ENCODE measurements at places on chromosomes 3 and 15.

DNA sequence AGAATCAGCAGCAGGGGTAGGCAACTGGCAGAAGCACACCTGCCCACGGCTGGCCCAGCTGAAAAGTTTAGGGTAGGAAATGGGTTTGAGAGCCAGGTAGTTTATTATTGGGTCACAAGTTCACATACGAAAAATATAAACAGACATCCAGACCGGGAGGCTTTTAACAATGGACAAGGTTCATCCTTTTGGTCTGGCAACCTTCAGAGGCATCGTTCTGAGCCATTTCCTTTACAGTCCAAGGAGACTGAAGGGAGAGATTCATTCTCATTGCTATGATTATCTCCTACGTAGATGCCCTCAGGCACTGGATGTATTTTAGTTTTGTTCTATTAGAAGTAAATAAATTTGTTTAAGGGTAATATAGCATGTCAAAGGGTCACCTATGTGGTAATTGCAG, 248.0 kb upstream of the THBS1 start:
- DNase-seq, result no peak

DNA sequence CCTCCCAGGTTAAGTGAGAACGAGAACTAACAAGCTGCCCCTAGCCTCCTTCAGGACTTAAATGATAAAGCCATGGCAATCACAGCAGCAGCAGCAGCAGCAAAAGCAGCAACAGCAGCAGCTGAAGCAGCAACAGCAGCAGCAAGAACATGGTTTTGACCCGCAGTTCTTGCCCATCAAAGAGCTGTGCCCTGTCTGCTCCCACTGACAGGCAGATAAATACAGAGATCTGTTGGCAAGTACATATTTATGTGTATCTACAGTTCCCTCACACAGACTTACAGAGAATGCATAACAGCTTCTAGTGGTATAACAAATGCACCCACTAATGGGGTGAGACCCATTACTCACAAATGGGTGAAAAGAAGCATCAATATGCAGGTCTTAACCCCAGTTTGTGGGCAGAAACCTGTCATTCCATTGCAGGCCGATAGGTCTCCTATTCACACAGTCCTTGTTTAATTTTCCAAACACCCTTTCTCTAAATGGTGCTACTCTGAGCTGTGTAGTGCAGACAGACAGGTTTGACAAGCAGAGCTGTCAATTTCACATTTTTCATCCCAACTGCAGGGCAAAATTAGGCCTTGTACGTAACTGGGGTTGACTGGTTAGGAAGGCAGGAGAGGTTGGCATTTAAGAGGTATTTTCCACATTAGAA, 316.3 kb downstream of the TIGIT start:
- no peak for DNase-seq

GRCh38 chr3:55611121-55611520, 124.0 kb upstream of the WNT5A start:
- no peak for DNase-seq

DNA sequence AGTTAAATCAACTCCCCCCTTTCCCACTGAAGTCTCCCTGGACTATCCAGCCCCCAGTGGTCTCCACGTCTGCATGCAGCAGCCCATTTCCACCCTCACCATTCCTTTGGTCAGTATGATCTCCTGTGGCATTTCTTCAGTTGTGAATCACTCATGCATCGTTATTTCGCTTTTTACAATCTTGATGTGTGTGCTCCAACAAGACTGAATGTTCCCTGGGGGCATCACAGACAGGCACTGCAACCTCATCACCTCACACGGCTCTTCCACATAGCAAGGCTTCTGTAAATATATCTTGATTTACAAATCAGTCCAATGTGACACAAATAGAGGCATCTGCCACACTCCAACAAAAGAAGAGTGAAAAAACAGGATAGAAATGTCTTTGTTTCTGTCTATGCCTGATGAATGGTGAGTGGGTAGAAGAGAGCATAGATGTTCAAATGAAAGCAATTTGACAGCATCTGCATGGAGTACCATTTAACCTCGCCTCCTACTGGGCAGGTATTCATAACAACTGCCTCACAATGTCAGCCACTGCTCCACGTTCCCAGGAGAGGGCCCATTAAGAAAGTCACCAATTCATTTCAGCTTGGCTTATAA, 5.2 kb downstream of the HEG1 start:
- no peak for DNase-seq

DNA sequence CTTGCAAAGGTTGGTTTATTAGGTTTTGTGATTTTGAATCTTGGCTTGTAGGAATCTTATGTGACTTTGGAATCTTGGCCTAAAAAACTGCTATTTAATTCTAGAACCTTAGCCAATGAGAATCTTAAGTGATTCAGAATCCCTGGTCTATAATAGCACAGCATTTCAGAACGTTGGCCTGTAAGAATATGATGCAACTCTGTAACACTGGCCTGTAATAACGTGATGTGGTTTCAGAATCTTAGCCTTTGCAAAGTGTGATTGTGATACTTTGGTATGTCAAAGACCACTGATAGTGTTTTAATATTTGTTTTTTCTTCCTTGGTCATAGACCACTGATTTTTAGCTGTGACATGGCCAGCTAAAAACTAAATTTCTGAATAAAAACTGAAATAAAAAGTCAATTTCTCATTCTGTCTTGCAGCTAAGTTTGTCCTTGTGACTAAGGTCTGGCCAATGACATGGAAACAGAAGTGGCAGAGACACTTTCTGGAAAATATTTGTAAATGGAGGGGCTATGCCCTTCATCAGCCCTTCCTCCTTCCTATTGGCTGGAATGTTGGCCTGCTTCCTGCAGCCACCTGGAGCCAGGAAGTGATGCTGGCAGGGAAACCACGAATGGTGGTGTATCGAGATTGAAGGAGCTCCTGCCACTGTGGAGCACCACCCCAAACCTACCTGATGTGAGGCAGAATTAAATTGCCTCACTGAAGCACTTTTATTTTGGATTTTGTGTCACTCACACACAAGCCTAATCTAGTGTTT, 42.3 kb upstream of the CORO2B start:
- peak; percentile 98 for DNase-seq

Data from IMR-90 (cell line).